ENCODE measurements at places on chromosomes 7 and 10.
A peak's percentile ranks its signal among the peaks of the same experiment; 100 is the strongest.

GRCh38 chr10:109886781-109887140, 36.5 kb downstream of the XPNPEP1 start:
- DNase-seq, result no peak

DNA sequence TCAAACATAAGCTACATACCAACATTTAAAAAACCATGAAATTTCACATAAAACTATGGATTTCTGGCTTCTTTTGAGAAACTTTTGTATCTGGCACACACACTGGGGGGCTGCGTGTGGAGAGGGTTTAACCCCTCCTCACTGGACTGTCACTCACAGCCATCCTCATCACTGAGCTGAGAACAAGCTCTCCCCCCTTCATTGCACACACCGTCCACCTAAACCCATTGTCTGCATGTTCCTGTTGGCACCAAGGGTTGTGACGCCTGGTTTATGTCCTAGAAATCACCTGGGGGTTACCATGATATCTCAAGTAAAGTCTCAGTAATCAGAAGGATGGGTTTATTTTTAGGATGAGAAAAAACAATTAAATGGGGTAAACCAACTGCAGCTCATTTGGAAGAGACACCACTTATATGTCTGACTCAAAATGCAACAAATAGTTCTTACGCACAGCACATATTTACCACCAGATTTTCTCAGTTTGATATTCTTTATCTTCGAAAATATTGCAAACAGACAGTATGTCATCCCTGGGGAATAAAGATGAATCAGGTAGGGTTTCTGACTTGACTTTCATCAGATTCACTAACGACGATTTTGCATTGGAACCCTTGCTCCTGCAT, 218.5 kb upstream of the KLF6 start:
- no peak for DNase-seq

DNA sequence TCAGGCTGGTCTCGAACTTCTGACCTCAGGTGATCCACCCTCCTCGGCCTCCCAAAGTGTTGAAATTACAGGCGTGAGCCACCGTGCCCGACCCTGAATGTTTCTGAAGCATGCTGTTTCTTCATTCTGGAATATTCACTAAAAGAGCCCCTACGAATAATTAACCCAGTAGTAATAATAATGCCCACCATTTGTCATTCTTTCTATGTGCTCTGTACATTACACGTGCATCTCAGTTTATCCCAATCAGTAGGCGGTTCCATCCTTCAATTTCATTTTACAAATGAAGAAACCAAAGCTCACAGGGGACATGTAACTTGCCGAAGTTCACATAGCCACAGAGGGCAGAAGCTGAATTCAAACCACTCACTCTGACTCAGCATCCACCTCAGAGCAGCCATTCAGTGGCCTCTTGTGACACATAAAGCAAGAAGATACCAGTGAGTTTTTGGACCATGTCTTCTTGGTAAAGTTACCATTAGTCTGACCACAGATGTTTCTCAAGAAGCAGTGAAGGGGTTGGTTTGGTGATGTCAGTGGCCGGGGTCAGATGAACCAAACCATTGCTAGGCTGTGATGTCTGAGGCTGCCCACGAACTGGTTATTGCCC, 71.9 kb upstream of the DUSP5 start:
- DNase-seq, result peak; percentile 43

DNA sequence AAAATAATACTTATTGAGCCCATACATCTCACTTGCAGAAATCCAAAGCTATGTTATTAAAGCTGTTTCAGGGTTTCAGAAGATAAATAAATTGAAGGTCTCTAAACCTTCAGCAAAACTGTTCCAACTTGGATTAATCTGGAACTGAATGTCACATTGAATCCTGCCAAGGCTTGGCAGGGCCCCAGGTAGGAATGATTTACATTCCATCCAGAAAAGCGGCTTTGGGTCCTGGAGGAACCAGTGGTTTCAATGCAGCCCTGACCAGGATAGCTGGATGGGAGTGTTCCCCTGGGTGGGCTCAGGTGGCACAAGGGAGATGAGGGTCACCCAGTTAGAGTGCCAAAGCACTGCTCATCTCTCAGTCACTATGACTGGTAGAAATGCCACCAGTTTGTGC, 37.0 kb upstream of the TMEM72 start:
- no peak for DNase-seq

DNA sequence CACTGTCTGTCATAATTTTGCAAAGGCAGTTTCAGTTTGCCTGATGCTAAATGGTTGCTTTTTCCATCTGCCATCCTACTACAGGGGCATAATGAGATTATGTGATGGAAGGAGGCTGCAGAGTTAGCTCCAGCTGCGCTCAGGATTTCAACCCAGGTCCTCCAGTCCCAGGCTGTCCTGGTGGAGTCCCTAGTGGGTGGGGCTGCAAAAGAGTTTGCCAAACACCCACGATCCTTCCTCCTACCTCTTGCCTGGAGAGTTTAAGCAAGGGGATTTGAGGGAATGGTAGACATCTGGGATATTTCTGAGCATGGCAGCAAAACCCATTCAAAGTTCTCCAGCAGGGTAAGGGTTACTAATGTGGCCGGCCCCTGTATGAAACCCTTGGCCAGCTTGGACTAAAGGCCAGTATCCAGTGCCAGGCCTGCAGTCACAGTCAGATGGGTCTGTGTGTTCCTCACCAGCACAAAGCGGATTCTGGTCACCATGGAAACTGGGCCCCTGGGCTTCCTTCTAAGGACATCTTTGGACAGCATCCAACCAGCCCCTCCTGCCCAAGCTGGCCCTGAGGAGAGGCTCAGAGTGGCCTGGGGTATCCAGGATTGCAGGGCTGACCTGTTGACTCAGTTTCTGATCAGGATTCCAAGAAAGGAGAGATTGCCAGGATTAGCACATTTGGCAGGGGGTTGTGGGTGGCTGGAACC, 42.7 kb upstream of the CHST3 start:
- DNase-seq, result no peak

DNA sequence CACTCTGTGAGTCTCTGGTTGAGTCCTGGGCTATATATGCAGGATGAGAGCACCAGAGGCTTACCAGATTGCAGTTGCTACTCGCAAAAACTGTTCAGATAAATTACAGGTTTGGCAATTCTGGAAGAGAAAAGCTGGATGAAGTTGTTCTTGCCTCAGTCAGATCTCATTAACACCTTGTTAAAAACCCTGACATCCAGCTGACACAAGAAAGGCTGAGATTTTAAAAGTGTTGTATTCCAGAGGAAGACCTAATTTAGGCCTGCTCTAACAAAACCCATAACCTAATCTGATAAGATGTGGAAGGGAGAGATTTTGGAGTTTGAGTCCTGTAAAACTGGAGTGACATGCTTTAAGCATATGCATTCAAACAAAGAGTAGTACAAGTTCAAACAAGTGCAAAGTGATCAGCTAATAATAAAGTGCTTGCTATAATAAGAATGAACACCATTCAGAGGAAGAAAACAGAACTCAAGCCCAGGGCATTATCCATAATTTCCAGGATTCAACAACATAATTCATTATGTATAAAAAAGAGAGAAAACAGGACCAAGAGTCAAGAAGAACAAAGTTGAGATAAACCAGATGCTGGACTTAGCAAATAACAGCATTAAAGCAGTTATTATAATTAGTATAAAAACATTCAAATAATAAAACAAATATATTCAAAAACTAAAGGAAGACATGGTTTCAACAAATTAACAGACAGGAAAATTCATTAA, 135.5 kb downstream of the CD36 start:
- no peak for DNase-seq

GRCh38 chr7:1412322-1413261, 46.7 kb downstream of the MICALL2 start:
- peak; percentile 65 for DNase-seq

DNA sequence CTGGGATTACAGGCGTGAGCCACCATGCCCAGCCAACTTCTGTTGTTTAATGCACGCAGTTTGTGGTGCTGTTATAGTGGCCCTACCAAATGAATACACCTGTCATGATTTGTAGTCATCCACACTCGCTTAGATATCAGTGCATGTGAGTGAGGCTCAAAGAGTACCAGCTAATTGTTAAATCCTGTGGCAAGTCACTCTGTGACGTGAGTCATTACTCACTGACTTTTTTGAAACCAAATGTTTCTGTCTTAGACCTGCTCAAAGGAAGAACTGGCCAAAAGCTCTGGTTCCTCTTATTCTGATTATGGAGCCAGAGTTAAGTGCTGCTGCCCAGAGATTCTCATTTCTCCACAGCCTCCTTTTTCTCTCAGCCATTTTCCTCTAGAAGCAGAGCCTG, 109.4 kb downstream of the PRKAG2 start:
- DNase-seq, result no peak

DNA sequence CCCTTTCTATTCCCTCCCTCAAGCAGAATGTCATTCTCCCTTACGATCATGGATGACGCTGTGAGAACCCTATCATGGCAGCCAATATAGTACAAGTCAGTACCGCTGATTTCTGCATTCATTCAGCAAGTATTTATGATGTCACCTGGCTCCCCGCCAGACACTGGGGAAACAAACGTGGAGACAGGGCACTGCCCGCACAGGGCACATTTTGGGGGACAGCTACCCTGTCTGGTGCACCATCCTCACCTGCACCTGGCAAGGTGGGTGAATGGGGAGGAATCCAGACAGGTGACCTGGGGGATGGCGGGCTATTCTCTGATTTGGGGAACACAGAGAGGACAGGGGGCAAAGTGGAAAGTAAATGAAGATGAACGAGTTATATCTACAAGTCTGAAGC, 28.4 kb downstream of the MKI67 start:
- no peak for DNase-seq

DNA sequence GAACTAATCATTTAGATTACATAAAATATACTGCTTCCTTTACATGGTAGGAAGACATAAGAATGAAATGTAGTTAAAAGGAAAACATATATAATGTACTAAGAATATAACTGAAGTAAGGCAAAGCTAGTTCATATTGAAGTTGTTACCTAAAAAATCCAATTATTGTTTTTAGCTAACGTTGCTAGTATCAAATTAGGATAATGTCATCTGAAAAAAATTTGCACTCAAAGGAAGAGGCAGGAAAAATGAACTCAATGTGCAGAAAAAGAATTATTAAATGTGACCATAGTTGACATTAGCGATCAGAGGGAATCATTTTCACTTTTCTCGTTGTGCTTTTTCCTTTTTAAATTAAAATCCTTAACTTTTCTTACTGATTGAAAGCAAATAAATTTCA, 1.6 kb upstream of the BET1 start:
- no peak for DNase-seq

GRCh38 chr10:43692051-43692825, 43.6 kb upstream of the ZNF32 start:
- DNase-seq, result no peak

DNA sequence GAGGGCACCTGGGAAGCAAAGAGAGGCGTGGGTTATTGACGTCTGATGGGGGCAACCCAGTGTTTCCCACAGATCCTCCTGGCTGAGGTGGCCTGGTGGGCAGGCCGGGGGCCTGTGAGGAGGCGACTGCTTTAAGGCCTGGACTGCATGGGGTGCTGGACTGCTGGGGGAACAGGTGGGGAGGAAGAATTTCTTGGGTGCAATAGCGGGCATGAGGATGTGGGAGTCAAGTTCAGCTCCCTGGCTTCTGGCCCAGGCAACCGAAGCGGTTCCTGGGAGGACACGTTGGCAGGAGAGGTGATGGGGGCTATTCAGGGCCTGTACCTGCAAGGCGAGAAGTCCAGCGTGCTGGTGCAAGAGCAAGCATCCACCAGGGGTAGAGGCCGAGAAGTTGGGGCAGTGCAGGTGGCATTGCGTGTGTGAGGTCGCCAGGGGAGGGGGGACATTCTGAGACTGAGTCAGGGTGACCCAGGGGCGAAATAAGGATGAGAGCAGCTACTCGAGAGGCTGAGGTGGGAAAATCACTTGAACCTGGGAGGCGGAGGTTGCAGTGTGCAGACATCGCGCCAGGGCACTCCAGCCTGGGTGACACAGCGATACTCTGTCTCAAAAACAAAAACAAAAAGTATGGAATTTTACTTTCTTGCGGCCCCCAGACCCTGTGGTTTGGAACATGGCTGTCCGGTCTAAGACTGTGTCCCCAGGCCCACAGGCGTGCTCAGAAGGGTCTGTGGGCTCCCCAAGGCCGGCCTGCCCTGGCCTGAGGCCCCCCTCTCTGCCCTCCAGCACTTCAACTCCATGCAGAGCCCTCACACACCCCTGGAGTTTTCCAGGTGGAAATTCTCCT, 53.6 kb upstream of the ELN start:
- DNase-seq, result no peak

DNA sequence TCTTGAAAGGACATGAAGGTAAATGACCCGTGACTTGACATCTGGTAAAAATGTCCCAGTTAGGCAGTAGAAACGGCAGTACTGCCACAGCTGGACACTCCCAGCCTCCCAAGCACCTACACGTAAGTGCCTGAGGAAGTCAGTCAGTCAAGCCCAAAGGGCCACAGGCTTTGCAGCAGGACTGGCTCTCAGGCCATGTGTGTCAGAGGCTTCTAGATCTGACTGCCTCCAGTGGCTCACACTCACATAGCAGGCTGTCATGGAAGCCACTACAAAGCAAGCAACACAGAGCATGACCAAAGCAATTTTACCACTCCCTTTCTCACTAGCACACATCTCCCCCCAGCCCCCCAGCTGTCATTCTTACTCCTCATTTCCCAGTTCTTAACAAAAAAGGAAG, 17.8 kb upstream of the CCNJ start:
- DNase-seq, result no peak

- DNase-seq, result no peak
Observed at GRCh38 chr10:14953424-14954000, 384 bp downstream of the DCLRE1C start.

DNA sequence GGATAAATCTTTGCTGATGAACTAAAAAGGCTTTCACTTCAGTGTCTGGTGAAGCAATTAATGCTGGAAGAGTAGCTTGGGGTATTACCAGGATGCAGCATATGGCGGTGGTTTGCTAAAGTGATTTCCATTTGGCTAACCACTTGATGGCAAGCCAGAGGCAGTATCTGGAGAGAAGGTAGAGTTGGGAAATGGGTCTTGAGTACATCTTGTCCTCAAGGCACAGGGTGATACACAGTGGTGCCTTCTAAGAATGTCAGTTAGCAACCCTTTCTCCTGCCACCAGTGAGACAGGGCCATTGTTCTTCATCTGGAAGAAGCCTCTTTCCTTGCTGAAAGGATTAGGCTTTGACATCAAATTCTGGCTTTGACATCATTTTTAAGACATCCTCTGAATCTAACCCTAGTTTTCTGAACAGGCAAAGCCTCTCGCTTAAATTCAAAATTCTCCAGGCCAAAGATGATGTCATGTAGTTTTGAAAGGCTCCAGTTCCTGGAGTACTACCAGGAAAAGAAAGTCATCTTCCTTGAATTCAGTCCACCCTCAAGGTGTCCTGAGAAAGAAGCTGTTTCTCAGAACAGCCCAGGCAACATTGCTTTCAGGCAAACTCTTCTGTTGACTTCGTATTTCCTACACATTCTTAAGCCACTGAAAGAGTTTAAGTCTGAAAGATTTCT, 162.4 kb downstream of the ARID5B start:
- no peak for DNase-seq

- no peak for DNase-seq
Observed at GRCh38 chr7:79245623-79246249, 207.7 kb downstream of the MAGI2 start.

DNA sequence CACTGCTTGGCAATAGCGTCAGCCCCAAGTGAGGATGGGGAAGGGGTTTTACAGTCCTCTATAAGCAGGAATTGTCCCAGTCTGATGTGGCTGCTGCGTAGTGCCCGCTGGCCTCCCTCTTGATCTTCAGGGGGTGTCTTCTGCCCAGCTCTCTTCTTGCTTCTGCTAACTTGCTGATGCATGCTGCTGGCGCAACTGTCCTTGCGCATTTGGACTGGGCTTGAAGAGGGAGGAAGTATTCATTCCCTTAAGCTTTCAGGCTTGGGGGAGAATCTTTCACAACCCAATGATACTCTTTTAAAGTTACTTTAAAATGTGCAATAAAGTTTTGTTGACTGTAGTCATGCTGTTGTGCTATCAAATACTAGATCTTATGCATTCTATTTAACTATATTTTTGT, 10.3 kb downstream of the GALNT11 start:
- no peak for DNase-seq
